ENCODE measurements at places on chromosomes 5 and 9. TPM values are rescaled to one million over a fixed set of nuclear protein-coding genes. Genes with fewer than 3 reads are reported as not detected.

The OLFML2A gene
- 39.5 TPM for total RNA-seq

The PCDHGA6 gene
- 3.9 TPM for total RNA-seq

The CEL gene
- total RNA-seq, result 0.75 TPM

The IFNW1 gene
- total RNA-seq, result not detected

The PCDHB5 gene
- 2.3 TPM for total RNA-seq

The ARSI gene
- total RNA-seq, result 4.0 TPM

The GMCL2 gene
- total RNA-seq, result not detected

The PRR16 gene
- total RNA-seq, result 3.1 TPM

DNA sequence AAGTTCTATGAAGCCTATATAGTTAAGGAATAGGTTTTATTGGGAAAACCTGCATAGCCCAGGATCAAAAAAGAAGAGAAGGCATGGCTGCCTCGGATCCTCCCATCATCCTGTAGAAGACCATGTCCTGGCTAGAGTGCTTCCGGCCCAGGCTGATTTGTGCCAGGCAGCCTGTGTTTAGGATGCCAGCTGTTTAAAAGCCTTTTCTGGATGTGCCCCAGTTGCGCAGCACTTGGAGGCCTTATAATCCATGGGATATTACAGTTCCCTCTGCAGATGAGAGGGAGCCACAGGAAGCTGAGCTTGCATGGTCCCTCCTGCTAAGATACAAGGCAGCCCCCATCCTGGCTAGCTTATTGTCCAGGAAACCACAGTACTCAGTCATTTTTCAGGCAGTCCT lies 97.9 kb downstream of the CHSY3 start:
- no peak overlapping the region for H3K4me3 ChIP-seq
- no peaks in the 10 kb centered on the region for H3K4me1 ChIP-seq
- H3K36me3 ChIP-seq, result no peaks in the 10 kb centered on the region
- no peaks in the 10 kb centered on the region for H3K27me3 ChIP-seq
- no peak for DNase-seq

- H3K4me3 ChIP-seq, result no peak overlapping the region
- H3K4me1 ChIP-seq, result no peaks in the 10 kb centered on the region
- H3K27me3 ChIP-seq, result no peaks in the 10 kb centered on the region
- DNase-seq, result no peak
- no peaks in the 10 kb centered on the region for H3K36me3 ChIP-seq
Measured at GRCh38 chr9:89756891-89757537, 152.2 kb downstream of the GADD45G start.

DNA sequence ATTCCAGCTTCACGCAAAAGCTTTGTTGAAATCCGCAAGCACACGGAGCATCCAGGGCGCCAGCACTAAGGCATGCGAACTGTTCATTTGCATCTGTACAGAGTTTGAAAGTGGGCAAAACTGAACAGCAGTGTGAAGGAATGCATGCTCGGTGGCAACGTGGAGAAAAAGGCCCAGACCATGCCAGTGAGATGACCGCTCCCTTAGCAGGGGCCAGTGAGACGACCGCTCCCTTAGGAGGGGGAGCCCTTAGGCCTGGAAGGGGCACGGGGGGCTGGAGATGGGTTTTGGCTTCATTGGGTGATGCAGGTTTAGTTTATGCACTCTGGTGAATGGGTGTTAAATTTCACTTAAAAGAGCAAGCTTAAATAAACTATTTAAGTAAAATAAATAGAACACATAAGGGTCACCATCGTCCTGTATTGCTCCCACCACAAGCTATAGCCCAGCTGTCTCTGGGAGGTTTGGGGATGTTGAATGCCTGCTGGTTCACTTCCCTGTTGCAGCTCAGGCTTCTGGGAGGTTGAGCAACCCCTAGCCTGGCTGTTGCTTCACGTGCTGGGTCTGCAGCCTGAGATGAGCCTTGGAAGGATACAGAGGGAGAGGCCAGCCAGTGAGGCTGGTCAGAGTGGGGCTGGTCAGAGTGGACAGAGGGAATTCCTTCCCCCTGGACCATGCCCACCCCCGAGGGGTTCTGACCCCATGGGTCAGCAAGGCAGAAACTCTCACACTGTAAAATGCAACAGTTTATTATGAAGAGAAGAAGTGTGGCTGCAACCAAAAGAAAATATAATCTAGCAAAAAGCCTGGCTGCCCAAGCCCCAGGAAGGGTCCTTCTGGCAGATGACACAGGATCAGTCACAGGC lies 4.6 kb upstream of the FCN1 start:
- no peak overlapping the region for H3K4me3 ChIP-seq
- H3K4me1 ChIP-seq, result peaks cover 12% of the 10 kb centered on the region
- peak overlapping the region; percentile 36 for H3K27ac ChIP-seq
- DNase-seq, result peak; percentile 76

GRCh38 chr5:4921929-4922328 lies 218.2 kb upstream of the ADAMTS16 start:
- no peaks in the 10 kb centered on the region for H3K4me1 ChIP-seq
- H3K27me3 ChIP-seq, result no peaks in the 10 kb centered on the region
- no peaks in the 10 kb centered on the region for H3K36me3 ChIP-seq
- no peak overlapping the region for H3K27ac ChIP-seq
- H3K4me3 ChIP-seq, result no peak overlapping the region
- DNase-seq, result no peak

GRCh38 chr9:69035438-69036308 lies at the start of gene FXN:
Gene FXN, plus strand, starts transcription at chr9:69035752. Its CDS starts 31 bp downstream, at chr9:69035783.
- peak within 1 kb of the TSS; percentile 85 for H3K27ac ChIP-seq
- peak within 1 kb of the TSS; percentile 78 for H3K4me3 ChIP-seq
- H3K4me1 ChIP-seq, result peaks cover 11% of the 10 kb centered on the region
- peak; percentile 93 for DNase-seq
- H3K27me3 ChIP-seq, result no peaks in the 10 kb centered on the region

GRCh38 chr5:44869928-44870327 lies 61.2 kb downstream of the MRPS30 start:
- no peak overlapping the region for H3K27ac ChIP-seq
- no peak for DNase-seq
- H3K36me3 ChIP-seq, result no peaks in the 10 kb centered on the region
- no peak overlapping the region for H3K4me3 ChIP-seq
- no peaks in the 10 kb centered on the region for H3K4me1 ChIP-seq

- H3K36me3 ChIP-seq, result no peaks in the 10 kb centered on the region
- DNase-seq, result no peak
- H3K4me3 ChIP-seq, result no peak overlapping the region
- H3K27ac ChIP-seq, result no peak overlapping the region
- no peaks in the 10 kb centered on the region for H3K4me1 ChIP-seq
Measured at GRCh38 chr5:122421374-122422079, 109.5 kb downstream of the SNCAIP start.

DNA sequence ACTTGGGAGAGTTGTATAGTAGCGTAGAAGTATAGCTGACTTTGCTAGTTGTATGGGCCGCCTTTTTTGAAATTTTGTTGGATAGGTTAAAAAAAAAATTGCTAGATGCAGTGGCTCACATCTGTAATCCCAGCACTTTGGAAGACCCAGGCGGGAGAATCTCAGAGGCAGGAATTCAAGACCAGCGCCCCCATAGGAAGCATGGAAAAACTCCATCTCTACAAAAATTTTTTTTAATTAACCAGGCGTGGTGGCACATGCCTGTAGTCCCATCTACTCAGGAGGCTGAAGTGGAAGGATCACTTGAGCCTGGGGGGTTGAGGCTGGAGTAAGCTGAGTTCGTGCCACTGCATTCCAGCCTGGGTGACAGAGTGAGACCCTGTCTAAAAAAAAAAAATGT lies 59.2 kb downstream of the SMC5 start:
- H3K4me3 ChIP-seq, result no peak overlapping the region
- no peak for DNase-seq
- peaks cover 90% of the 10 kb centered on the region for H3K36me3 ChIP-seq
- H3K4me1 ChIP-seq, result no peaks in the 10 kb centered on the region
- no peaks in the 10 kb centered on the region for H3K27me3 ChIP-seq
- H3K27ac ChIP-seq, result no peak overlapping the region

- H3K4me3 ChIP-seq, result no peak overlapping the region
- H3K27me3 ChIP-seq, result no peaks in the 10 kb centered on the region
- H3K4me1 ChIP-seq, result peaks cover 4% of the 10 kb centered on the region
- no peaks in the 10 kb centered on the region for H3K36me3 ChIP-seq
Measured at GRCh38 chr9:34689512-34689911, 1.6 kb downstream of the CCL19 start.

GRCh38 chr5:158487664-158488063 lies 612.1 kb downstream of the EBF1 start:
- no peaks in the 10 kb centered on the region for H3K36me3 ChIP-seq
- no peak overlapping the region for H3K4me3 ChIP-seq
- H3K27ac ChIP-seq, result no peak overlapping the region
- peaks cover 8% of the 10 kb centered on the region for H3K4me1 ChIP-seq

DNA sequence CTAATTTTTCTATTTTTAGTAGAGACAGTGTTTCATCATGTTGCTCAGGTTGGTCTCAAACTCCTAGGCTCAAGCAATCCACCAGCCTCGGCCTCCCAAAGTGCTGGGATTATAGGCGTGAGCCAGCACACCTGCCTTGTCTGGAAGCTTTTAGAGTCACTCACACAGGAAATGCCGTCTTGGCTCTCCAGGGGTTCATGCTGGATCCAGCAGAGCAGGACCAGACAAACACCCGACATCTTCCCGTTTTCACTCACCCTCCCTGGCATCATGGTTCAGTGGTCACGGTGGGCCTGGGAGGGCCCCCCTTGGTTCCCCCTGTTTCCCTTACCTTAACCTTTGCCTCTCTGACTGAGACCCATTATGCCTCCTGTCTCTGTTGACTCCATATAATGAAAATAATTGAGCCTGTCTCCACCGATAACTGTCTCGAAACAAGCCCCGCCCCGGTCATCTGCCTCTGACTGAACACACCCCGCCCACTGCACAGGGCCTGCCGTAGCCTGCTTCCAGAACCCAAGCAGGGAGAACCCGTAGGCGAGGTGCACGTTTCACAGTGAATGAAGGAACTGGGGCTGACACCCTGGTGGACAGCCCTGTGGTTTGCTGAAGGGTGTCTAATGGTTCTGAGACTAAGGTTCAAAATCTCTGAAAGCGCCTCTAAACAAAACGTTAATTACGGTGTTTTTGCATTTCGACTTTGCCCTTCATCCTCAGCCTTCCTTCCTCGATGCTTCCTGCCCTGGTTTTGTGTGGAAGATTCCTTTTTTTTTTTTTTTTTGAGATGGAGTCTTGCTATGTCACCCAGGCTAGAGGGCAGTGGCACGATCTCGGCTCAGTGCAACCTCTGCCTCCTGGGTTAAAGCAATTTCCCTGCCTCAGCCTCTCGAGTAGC lies 39.7 kb upstream of the SPRY4 start:
- no peaks in the 10 kb centered on the region for H3K27me3 ChIP-seq
- H3K27ac ChIP-seq, result peak overlapping the region; percentile 75
- no peak for DNase-seq
- no peak overlapping the region for H3K4me3 ChIP-seq
- H3K4me1 ChIP-seq, result peaks cover 16% of the 10 kb centered on the region

DNA sequence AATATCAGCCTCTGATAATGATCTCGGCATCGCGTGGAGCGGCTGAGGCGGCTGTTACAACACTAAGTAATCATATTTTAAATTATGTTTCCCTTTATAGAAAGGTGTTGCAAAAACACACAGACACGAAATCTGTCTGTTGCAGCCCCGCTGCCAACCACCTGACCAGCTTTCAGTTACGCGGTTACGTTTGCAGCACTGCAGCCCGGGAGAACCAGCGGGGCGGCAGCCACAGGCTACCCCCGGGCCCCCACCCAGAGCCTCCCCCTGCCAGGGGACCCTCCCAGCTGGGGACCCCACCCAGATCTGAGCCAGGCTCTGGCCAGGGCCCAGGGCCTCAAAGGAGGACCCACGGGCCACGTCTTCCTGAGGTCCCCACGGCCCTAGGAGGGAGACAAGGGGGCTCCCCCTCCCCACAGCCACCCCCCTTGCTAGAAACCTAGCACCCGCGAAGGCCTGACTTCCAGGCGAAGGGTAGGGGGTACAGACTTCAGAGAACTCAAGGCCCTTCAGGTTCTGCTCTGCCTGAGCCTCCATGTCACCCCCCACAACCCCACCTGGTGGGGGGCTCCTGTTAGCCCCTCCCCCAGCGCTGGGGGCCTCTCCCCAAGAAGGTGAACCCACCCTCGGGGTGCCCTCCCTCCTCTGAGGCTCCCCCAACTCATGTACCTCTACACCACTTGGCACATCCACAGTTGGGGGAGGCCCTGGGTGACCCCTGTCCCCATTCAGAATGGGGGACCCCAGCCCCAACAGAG lies 6.0 kb downstream of the NACC2 start:
- no peaks in the 10 kb centered on the region for H3K27me3 ChIP-seq
- no peaks in the 10 kb centered on the region for H3K36me3 ChIP-seq
- peaks cover 71% of the 10 kb centered on the region for H3K4me1 ChIP-seq

Measured in upper lobe of right lung (tissue), 1 donor.